Activated CD8-positive, alpha-beta T cell treated with anti-CD3 and anti-CD28 coated beads, Interleukin-2, amount 10 ng/mL, durations not matched to agents 7 days and 5 days (primary cell): ENCODE measurements at places on chromosomes 2 and 18.

DNA sequence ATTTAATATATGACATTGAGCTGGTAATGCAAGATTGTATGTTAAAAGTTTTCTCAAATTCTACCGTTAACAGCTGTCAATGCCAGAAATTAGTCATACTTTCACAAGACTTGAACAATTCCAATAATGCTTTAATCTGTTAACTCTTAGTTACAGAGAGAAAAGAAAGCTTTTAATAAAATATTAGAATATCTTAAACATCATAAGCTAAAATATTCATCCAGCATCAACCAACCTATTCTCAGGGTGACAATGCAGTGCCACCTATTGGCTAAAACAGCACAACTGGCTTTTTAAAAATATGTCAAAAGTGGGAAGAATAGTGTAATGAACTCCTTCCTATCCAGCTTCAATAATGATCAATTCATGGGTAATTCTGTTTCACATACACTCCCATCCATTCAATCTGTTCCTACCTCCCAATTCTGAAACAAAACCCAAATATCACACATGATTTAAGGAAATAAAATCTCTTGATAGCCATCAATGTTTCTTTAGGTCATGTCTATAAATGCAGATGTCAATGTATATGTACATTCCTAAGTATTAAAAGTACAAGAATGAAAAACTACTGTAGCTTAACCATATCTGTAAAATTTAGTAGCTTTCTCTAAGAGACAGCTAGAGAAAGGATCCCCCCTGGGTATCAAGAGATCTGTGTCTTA lies 79.8 kb upstream of the CCDC141 start:
- peak; percentile 49 for DNase-seq

DNA sequence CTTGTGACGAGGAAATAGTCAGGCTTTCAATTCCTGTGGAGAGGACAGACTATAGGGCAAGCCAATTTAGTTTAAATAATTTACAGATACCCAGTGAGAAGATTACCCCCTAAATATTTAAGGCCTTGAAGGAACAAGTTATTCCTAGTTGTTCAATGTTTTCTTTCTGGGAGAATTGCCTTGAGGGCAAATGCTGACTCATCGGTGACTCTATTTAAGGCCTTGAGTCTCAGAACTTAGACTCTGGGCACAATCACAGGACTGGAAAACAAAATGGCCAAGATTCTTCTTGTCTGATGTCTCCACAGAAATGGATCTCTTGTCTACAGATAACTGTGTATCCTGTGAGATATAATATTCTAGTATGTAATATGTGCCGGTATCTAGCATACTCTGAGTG lies 467.1 kb downstream of the SUCLG1 start:
- DNase-seq, result no peak

- no peak for DNase-seq
These were observed 1.5 kb upstream of the MPPE1 start for GRCh38 chr18:11909591-11910026.

DNA sequence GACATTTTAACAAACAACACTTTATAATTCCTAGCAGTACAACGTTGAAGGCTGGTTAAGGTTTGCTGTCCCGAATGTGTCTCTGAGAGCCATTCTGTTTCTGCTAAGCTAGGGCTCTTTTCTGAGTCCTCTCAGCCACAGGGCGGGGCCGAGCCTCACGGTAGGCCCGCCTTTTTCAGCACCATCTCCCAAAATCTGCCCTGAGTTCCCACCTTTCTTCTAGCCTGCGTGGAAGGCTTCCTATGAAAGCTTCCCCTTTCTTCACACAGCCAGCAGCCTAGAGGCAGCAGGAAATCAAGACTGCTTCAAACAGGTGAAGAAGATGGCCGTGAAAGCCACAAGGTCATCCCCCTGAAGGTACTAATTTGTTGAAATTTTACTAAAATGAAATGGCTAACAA lies 255.5 kb downstream of the CDH2 start:
- no peak for DNase-seq

GRCh38 chr2:62412347-62412742 lies 93.7 kb downstream of the TMEM17 start:
- no peak for DNase-seq

GRCh38 chr18:76991021-76991688 lies 141.4 kb downstream of the MBP start:
- DNase-seq, result no peak

- no peak for DNase-seq
These were observed 349.1 kb upstream of the ACVR2A start for GRCh38 chr2:147495734-147496133.

DNA sequence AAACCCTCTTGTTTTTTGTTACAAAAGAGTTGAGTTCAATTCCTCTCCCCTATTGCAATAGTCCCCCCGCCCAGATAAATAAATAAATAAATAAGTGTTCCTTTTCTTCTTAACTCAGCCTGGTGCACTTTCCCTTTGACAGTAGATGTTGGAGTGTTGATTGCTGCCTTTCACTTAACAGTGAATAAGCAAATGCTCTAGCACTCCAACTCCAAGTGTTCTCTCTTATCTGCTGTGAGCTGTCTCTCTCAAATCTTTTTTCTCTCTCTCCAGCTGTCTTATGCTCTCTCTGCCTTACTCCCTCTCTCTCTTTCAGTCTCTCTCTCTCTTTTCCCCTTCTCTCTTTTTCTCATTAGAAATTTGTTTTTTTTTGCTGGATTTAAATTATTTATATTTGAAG lies 216.7 kb downstream of the TMX3 start:
- no peak for DNase-seq

DNA sequence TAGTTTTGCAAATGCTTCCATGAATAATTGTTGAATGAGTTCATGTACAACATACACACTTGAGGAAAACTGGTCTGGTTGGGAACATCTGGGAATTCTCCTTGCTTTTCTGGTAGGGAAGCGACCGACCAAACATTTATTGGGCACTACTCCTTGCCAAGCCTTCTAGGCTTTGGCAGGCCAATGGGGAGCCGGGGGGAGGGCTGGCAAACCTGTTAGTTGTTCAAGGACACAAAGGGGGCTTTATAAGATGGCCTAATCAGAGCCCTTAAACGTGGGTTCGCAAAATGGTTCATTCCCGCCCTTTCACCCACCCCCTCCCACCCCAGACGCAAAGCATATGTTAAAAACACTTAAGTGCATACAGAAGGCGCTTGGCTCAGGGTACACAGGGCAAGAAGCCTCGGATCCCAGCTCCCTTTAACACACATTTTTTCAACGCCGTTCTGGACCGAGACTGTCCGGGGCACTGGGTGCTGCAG lies 844 bp upstream of the VSNL1 start:
- DNase-seq, result no peak

DNA sequence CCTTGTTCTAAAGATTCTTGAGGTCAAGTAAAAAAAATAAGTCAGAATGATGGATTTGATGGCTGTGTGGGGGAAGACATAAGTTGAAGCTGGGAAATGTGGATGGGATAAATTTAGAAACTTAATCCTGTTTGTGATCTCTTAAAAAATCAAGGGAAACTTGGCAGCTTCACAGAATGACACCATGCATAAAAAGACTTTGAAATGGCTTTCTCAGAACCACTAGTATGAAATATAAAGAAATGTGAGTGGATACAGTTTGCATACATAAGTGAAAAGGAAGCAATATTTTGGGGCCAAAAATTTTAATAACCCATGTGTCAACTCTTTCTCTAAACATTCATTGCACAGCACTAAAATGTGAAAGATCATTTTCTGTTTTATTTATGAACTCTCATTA lies 21.7 kb downstream of the CDH19 start:
- DNase-seq, result no peak

DNA sequence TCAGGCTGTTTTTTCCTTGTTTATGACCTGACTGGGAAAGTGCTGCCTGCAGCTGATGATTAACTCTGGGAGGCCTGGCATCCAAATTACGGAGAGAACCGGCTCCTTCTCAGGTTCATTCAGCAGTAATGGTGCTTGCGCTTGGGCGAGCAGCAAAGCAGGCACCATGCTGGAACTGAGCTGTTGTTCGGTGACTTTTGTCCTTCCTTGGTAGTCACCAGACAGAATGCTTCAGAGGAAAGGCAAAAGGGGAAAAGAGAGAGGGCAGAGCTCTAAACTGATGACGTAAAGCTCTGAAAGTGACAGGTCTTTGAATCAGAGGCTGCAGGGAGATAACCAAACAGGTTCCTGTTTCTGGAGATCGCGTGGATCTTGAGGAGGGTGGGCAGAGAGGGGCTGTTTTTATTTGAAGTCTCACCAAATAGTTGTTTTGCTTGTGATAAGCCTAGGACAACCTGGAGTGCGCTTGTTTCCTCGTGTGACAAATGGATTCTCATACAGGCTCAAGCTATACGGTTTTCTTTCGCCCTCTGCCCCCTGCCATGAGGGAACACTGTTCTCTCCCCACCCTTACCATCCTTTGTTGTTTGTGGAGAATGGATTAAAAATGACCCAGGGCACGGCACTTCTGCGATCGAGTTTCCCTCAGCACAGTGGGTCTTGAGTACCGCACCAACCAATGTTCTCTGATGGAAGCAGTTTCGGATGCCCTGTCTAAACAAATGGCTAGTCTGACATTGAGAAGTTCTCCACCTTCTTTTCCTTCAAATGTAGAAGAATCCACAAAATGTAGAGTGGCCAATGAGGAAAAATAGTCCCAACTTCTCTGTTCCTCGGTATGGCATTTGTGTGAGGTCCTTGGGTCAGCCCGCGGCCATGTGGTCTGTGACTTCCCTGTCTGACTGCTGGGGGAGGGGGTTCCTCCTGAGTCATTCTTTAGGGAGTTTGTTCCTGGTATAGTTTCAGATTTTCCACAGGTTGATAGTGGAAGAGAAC lies 1.3 kb downstream of the RASGRP3 start:
- no peak for DNase-seq

DNA sequence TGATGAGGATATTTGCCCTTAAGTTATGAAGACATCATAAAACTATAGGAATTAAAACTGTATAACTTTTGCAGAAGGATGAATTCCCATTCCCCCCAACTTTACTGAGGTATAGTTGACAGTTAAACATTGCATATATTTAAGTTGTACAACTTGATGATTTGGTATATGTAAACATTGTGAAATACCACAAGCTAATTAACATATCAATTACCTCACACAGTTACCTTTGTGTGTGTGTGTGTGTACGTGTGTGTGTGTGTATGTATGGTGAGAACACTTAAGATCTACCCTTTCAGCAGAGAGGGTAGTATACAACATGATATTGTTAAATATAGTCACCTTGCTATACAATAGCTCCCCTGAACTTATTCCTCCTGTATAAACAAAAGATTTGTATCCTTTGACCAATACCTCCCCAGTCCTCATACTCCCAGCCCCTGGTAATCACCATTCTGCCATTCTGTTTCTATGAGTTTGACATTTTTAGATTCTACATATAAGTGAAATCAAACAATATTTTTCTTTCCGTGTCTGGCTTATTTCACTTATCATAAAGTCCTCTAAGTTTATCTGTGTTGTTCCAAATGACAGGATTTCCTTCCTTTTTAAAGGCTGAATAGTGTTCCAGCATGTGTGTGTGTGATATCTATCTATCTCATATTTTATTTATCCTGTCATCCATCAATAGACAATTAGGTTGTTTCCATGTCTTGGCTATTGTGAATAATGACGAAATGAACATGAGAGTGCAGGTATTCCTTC lies 48.2 kb upstream of the FAM136A start:
- DNase-seq, result no peak

DNA sequence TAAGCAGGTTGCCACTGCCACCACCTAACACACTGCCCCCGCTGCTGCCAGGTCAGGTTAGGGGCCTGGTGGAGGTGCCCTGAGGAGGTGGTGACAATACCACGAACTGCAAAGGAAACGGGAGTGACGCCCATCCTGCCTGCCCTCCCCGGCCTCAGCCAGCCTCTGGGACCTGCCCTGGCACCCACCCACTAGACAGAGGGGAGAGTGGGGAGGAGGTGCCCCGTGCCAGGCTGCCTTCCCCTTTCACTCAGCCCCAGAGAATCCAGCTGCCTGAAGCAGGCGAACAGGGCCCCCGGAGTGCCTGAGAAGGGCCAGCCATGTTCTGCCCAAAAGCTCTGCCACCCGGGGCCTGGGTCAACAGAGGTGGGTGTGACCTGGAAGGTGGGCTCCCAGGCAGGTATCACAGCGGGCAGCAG lies 44.5 kb upstream of the FOSL2 start:
- DNase-seq, result peak; percentile 78

DNA sequence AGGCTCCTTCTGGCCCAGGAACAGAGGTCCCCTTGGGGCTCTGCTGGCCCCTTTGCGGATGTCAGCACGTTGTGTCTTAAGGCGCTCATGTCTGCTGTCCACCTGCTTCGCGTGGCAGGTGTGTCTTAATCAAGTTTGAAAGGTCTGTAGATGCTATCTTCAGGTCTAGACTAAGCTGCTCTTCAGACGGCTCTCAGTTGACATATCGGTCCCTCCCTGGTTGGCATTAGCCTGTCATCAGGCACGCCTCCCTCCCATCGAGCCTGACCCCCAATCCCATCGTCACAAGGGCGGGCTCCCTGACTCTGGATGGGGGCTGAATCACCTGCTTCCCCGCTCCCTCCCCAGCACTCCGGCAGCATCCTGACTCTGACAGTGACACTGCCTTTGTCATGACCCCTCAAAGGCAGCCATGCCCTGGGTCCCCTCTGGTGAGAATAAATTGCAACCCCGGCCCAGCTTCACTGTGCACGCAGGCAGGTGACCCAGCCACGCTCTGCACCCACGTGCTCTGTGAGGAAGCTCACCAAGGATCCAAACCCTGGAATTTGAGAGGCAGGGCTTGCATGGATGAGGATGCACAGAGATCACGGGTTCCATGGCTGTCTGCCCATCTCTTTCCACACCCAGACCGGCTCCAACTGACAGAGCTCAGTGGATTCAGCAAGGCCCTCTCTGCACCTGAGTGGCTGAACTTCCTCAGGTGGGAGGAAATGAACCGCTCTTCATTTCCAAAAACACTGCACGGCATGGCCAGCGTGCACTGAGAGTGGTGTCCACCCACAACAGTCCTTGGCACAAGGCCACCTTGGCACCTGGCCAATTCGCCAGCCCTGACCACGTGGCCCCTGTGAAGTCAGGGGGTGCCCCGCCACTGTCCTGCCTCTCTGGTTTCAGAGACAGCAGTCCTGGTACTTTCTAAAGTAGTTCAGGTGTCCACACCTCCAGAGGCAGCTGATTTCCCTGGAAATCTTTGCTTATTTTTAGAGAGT lies 110.2 kb upstream of the GPC1 start:
- no peak for DNase-seq

- no peak for DNase-seq
These were observed 12.9 kb downstream of the ADCY3 start for GRCh38 chr2:24907116-24907515.

- DNase-seq, result no peak
These were observed 444.5 kb downstream of the CMPK2 start for GRCh38 chr2:6421138-6421730.

DNA sequence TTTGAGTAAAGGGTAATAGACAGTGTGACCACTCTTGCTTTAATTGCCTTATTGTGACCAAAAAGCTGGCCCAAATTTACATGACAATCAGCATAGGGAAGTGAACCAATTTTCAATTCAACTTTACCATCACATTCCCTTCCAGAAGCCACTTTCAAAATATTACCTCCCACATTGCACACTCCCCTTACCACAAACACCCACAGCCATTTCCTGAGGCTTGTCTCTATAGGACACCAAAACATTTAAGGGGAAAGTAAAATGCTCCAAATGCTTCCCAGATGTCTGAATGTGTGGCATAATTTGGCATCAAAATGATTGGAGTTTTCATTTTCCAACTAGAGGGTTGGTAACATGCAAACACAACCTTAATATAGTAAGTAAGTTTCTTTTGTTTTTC lies 616.1 kb downstream of the SLC4A3 start:
- no peak for DNase-seq
